Cortex of kidney (tissue), 1 donor: ENCODE measurements at places on chromosomes 4 and X.

- no peak for DNase-seq
Observed at GRCh38 chr4:105057370-105058105, 89.1 kb upstream of the TET2 start.

GRCh38 chr4:101850698-101851097 lies 60.2 kb downstream of the BANK1 start:
- DNase-seq, result no peak

DNA sequence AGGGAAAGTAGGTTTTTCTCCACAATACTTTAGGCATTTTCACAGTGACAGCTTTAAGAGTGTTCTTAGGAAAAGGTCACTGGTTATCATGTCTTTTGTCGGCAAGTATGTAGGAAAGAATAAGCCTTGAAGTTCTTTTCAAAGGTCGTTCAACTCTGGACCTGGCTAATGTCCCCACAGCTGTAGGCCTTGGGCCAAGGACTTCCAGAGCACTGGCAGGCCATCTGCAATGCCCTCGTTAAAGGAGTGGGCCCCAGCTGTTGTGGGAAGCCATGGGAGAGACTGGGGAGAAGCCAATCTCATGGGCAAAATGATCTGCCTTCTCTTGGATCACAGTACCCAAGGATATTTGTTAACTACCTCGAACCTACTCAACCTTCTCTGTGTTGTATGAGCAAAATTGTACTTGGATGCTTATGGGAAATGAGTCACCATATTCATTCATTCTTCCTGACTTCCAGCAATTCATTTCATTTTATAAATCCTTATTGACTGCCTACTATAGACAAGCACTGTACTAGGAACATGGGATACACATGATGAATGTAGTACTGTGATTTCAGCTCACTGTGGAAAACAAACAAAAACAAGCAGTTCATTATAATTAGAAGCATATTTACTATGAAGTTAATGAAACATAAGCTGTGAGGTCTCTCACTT lies 141.1 kb upstream of the KIT start:
- no peak for DNase-seq

GRCh38 chr4:172152284-172152683 lies 339.1 kb downstream of the GALNTL6 start:
- DNase-seq, result no peak

DNA sequence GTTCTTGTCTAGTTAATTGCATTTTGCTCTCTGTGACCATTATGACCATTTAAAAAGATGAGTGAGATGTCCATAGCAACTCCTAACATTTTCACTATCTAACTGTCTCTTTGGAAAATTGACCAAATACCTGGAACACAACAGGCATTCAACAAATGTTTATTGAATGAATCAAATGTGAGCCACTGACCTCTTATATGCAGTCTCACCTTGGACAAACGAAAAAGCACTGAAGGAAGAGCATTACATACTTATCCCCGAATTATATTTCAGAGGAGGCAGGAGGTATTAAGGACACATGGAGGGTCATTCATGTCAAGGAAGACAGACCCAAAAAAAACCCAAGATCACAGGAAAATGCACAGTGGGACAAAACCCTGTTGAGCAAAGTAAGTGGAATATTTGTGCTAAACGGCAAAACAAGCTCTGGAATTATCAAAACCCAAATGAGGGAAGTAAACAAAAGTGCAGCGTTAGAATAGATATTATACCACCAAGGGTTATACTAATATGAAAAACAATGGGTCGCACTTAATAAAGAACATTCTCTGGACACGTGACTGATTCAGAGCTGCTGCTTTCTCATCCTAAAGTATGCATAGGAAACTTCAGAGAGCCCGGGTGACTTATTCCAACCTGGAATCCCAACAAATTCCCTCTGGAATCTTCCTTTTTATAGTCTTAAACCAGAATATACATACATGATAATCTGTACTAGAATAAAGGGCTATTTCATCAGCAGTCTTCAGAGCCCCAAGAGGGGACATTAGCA lies 131.9 kb downstream of the AMELX start:
- DNase-seq, result no peak

GRCh38 chr4:160235285-160235684 lies 1132.4 kb downstream of the RAPGEF2 start:
- no peak for DNase-seq
